Right atrium auricular region (tissue), 2 donors: ENCODE measurements at places on chromosomes 11 and 22. TPM values are rescaled to one million over a fixed set of nuclear protein-coding genes. Genes with fewer than 3 reads are reported as not detected.

Gene OR1S1
- total RNA-seq: not detected

GRCh38 chr11:119422809-119423508 lies at the start of gene THY1:
TSS of gene THY1 (minus strand) at chr11:119423172. CDS start at chr11:119420905, 2,267 bp downstream.
- DNase-seq: no peak

GRCh38 chr11:36411202-36411640 lies 98.9 kb downstream of the TRAF6 start:
- no peak for DNase-seq

GRCh38 chr11:64373598-64373974 lies 14.6 kb downstream of the RPS6KA4 start:
- DNase-seq: no peak

- no peak for DNase-seq
Observed at GRCh38 chr11:127304634-127305033, 304.1 kb upstream of the KIRREL3 start.

- no peak for DNase-seq
Observed at GRCh38 chr11:123357353-123357989, 72.6 kb upstream of the GRAMD1B start.

DNA sequence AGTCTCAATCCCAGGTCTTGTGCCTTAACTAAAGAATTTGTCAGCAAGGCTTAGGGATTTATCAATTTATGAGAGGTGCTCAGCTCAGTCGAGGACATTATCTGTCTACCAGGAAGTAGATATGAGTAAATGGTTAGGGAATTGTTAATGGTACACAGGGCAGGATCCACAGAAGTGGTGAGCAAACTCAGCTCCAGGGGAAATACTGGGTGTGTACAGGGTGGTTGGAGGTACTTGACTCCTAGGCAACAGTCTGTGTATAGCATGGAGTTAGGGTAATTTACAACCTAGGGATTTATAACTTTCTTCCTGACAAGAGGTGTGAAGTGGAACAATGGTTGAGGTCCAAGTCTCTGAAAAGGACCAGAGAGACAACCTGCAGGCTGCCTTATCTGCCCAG lies 123.4 kb upstream of the OR9Q1 start:
- no peak for DNase-seq
